ENCODE measurements at places on chromosomes 2 and 18. TPM values are rescaled to one million over a fixed set of nuclear protein-coding genes. Genes with fewer than 3 reads are reported as not detected.

Gene TAF4B
- 11.8 TPM for total RNA-seq

Gene ANTXR1
- 113 TPM for total RNA-seq

Gene KCNG2
- total RNA-seq = 0.27 TPM

Gene DOCK10
- total RNA-seq = 4.5 TPM

Gene PNKD
- 48.6 TPM for total RNA-seq
